ENCODE measurements at places on chromosomes 2 and 18. TPM values are rescaled to one million over a fixed set of nuclear protein-coding genes. Genes with fewer than 3 reads are reported as not detected.

GRCh38 chr18:48536516-48536915 lies 2.3 kb upstream of the CTIF start:
- DNase-seq: no peak

- DNase-seq: no peak
These were observed 89.9 kb downstream of the MIB1 start for GRCh38 chr18:21830532-21830931.

DNA sequence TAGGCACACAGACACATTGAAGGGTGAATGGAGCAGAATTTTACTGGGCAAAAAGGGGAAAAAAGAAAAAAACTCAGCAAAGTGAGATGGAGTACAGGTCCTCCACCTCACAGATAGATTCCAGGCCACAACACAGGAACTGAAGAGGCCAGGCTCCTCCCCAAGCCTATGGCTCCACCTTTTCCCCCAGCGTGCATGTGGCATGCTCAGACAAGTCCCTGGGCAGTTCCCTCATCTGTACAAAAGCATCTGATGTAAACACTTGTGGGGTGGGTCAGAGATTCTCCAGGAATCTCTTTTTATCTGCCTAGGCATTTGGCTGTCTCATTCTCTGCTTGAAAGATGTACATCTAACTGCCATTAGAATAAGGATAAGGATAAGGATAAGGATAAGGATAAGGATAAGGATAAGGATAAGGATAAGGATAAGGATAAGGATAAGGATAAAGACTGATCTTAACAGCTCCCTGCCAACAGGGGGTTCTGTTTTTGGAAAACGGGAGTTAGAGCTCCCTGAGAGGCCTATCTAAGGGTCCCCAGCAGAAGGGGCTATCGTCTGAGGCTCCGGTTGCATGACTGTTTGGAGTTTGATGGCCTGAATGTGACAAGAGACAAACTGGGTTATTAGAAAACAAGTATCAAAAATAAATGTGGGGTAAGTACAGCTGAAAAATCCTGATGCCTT lies 17.2 kb upstream of the ASXL3 start:
- DNase-seq: peak; percentile 34

GRCh38 chr2:193824474-193824873 lies 1629.7 kb upstream of the TMEFF2 start:
- no peak for DNase-seq

DNA sequence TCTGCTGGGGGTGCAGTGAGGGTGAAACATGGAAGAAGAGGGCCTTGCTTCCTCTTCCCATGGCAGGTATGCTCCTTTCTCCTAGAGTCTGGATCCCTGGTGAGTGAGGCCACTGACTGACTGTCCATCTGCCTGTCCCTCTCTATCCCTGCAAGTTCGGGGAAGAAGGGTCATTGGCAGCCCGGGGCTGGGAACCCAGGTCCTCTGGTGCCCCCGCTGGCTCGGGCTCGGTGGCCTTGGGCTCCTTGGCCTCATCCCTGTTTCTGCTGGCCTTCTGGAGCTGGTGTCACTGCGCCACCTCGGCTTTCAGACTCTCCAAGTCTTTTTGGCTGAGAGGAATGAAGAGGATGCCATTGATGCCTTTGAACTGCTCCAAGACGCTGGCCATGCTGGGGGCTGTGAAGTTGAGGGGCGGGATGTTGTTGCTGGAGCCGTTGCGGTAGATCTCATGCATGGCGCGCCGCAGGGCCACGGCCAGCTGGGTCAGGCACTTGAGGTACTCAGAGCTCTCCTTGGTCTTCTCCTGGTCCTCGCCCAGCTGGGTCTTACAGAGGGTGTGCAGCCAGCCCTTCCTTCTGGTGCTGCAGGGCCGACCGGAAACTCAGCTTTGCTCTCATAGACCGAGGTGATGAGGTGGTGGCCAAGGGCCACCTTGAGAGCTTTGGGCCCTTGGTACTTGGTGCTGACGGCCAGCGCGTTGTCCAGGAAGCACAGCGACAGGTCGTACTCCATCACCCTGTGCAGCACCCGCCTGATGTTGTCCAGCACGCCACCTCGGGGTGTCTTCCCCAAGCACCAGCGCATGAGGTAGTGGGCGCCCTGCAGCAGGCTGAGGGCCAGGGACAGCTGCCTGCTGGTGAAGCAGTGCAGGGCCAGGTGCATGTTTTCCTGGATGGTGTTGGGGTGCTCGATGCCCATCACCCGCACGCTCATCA lies 6.3 kb downstream of the MEP1B start:
- DNase-seq: no peak

Gene GNAL
- 17.3 TPM for total RNA-seq

- DNase-seq: no peak
These were observed 47.3 kb downstream of the RBBP8 start for GRCh38 chr18:22980394-22980793.

Gene DSC2
- total RNA-seq: 0.48 TPM

Gene RAX
- not detected for total RNA-seq

GRCh38 chr2:98876741-98877140 lies 59.3 kb downstream of the CRACDL start:
- DNase-seq: no peak

DNA sequence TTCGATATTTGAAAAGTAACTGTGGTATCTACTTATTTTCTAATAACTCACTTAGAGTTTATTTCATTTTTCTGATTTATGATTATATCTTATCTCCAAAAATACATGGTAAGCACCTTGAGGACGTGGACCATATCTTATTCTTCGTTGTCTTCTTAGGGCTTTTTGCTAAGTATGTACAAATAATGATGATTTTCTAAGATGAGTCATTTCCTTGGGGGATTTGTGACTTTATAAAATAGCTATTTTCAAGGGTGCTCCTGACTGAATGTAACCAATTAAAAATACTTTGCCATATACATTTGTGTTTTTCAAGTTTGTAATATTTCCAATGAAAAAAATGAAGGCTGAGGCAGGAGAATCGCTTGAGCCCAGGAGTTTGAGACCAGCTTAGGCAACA lies 56.3 kb downstream of the GREB1L start:
- DNase-seq: no peak

DNA sequence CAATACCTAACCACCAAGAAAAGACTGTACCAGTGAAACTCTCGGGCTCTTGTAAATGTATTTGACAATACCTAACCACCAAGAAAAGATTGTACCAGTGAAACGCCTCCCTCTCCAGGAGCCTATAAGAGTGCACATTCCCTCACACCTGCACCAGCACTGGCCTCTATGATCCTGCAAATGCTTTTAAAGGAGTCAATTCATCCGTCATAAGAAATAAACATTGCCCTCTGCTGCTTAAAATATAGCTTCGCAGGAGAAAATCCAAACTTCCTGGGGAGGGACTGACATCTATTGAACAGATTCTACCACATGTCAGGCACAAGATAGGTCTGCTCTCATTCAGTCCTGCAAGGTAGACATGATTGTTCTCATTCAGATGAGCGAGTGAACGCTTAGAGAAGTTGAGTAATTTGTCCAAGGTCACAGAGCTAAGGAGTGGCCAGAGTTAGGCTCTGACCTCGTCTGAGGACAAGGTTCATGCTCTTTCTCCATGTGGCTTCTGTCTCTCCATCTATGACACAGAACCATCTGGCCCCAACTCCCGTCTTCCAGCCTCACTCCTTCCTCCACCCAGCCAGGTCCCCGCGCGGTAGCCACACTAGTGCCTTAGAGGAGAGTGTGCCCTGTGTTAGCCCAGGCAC lies 38.7 kb downstream of the MCFD2 start:
- peak; percentile 83 for DNase-seq
